ENCODE measurements at places on chromosomes 7 and 10. TPM values are rescaled to one million over a fixed set of nuclear protein-coding genes. Genes with fewer than 3 reads are reported as not detected.

Gene C7orf33
- total RNA-seq: not detected

Gene VSTM2A
- not detected for total RNA-seq

Gene INSIG1
- 33.7 TPM for total RNA-seq

Gene HOXA9
- total RNA-seq: 70.8 TPM

Gene ING3
- total RNA-seq: 20.4 TPM

Gene PRR15
- 11.2 TPM for total RNA-seq

Gene NCF1
- total RNA-seq: 0.10 TPM

Gene OR2A7
- 5.6 TPM for total RNA-seq

Gene STOX1
- total RNA-seq: 2.9 TPM

Gene ASNS
- 45.4 TPM for total RNA-seq

Gene SEMA3D
- 0.20 TPM for total RNA-seq

Gene BEND7
- total RNA-seq: 36.4 TPM

Gene CYP2C19
- not detected for total RNA-seq

Gene IKZF5
- 3.3 TPM for total RNA-seq

Gene MOGAT3
- total RNA-seq: not detected

Gene HACD1
- total RNA-seq: 40.3 TPM

Gene DNA2
- 11.5 TPM for total RNA-seq

Gene EVX1
- total RNA-seq: not detected

Gene ZCCHC24
- 0.87 TPM for total RNA-seq

Gene TUBAL3
- total RNA-seq: 1.7 TPM

Gene FAM180A
- not detected for total RNA-seq

Gene AOAH
- 1.9 TPM for total RNA-seq

Gene HOXA2
- total RNA-seq: 0.35 TPM

Gene PRF1
- not detected for total RNA-seq

Gene RELN
- 4.8 TPM for total RNA-seq

Gene BRAT1
- total RNA-seq: 26.4 TPM
